CD4-positive, alpha-beta T cell treated with Interleukin-15 for 1 hour (primary cell): ENCODE measurements at places on chromosomes 2 and 18.

DNA sequence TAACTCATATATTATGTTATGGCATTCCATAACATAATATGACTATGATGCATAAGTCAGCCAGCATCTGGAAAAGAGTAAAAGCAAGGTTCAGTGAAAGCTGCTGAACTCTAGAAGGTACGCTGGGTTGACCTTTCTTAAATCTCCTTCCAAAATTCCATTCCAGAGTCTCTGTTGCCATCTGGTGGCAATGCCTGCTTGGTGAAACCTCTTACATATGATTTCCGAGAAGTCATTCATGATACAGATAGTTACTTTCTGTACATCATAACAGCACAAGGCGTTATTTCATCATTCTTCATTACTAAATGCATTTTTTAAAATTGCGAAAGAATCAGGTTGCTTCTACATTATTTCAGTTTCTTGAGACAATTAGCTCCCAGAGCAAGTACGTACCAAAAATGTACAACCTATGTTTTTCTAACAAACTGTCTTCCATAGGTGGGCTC lies 7.0 kb upstream of the EPG5 start:
- peak; percentile 67 for DNase-seq

GRCh38 chr18:10278265-10278664 lies 176.2 kb upstream of the APCDD1 start:
- no peak for DNase-seq

- no peak for DNase-seq
Observed at GRCh38 chr18:43310239-43310638, 32.9 kb upstream of the SYT4 start.

GRCh38 chr2:27977731-27978312 lies 87.3 kb downstream of the BABAM2 start:
- no peak for DNase-seq

- no peak for DNase-seq
Observed at GRCh38 chr2:196088203-196088602, 19.6 kb upstream of the DNAH7 start.

DNA sequence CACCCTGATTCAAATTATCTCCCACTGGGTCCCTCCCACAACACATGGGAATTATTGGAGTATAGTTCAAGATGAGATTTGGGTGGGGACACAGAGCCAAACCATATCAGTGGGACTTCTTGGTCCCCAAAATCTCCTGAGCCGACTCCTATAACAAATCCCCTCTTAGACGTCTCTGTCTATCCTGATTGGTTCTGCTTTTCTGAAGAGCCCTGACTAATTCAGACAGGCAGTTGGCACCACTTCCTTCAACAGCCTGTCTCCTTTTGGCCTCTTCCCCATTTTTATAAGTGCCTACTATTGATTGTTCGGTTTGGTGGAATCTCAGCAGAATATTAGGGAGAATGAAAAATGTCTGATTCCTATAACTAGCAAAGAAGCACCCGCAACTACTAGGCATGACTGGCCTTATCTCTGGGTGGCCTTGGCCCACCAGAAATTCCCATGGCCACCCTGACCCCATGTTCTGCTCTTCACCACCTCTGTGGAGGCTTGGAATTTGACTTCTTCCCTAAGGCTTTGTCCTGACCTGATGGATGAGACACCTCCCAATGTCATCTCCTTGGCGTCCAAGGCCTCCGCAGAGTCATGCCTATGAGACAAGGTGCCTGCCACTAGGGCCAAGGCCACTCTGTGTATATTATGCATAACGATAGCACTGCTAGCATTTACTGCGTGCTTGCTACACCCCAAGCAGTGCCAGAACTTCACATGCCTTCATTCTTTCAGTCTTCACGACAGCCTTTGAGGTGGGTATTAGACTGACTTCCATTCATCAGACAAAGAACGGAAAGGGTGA lies 218.9 kb upstream of the COPS8 start:
- DNase-seq, result no peak

- peak; percentile 36 for DNase-seq
Observed at GRCh38 chr18:10213526-10213925, 240.9 kb upstream of the APCDD1 start.

GRCh38 chr2:40606862-40607261 lies 155.0 kb upstream of the SLC8A1 start:
- DNase-seq, result no peak

DNA sequence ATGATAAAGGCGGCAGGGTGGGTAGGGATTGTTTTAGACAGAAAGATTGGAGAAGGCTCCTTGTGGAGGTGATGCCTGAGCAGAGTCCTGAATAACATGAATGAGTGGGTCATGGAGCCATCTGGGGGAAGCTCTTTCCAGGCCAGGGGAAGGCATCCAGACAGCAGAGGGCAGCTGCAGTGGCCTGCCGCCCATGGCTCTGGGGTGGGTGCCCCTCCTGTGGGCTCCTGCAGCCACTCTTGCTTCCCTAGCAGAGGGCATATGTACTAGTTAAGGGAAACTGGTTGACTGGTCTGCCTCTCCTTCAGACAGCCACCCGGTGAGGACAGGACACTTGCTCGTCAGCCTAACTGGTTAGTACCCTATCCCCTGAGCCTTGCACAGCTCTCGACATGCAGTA lies 46.5 kb upstream of the SLC1A4 start:
- no peak for DNase-seq

DNA sequence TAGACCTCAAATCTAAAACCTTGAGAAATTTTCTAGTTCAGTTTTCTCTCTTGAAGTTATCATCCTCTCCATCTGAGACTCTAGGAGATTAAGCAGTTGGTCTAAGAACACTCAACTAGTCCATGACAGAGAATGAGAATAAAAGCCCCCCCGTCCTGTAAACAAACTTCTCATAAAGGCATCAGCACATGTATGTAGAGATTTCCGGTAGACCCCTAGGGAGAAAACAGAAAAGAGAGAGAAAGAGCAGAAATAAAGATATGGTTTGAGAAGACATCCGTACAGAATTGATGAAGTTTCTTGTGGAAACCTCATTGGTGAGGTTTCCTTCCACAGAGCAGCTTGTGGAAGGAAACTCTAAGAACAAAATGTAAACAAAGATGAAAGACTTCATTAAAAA lies 3.2 kb upstream of the GPR155 start:
- DNase-seq, result no peak

DNA sequence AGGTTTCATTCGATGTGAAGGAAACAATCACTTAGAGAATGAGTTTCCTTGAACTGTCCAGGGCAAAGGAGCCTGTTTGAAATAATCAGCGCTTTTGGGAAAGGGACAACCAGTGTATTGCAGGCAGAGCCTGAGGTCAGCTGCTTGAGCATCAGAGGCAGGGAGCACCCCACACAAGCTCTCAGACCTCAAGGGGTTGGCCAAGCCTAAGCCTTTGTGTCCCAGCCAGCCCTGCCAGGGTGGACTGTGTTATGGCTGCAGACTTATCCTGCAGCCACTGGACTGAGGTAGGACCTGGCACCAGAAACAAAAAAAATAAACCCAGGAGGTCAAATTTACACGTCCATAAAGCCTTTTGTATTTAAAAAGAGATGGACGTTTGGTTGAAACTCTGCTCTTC lies 228.3 kb downstream of the SEPTIN10 start:
- no peak for DNase-seq

GRCh38 chr2:10387033-10387432 lies 61.1 kb downstream of the ODC1 start:
- no peak for DNase-seq

GRCh38 chr2:154402213-154402612 lies 296.3 kb upstream of the KCNJ3 start:
- DNase-seq, result no peak

DNA sequence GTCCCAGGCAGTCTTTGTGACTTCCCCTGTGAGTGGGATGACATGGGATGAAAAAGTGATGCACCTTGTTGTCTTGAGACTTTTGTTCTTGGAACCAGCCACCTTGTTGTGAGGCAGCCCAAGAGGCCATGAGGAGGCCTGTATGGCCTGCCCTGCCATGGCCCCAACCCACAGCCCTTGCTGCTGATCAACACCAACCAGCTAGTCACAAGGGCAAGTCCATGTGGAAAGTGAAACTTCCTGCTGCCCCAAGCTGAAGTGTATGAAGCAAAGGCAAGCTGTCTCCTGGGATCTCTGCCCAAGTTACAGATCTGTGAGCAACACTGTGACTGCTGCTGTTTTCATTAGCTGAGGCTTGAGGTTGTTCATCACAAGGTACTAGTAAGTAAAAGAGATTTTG lies 21.6 kb downstream of the TMEM18 start:
- no peak for DNase-seq

GRCh38 chr2:236852100-236852976 lies 233.4 kb upstream of the COPS8 start:
- no peak for DNase-seq

- DNase-seq, result no peak
Observed at GRCh38 chr2:112924821-112925220, 13.9 kb downstream of the IL37 start.

GRCh38 chr2:65722028-65722778 lies 289.8 kb upstream of the SPRED2 start:
- DNase-seq, result no peak

GRCh38 chr2:51953931-51954330 lies 922.0 kb upstream of the NRXN1 start:
- DNase-seq, result no peak

DNA sequence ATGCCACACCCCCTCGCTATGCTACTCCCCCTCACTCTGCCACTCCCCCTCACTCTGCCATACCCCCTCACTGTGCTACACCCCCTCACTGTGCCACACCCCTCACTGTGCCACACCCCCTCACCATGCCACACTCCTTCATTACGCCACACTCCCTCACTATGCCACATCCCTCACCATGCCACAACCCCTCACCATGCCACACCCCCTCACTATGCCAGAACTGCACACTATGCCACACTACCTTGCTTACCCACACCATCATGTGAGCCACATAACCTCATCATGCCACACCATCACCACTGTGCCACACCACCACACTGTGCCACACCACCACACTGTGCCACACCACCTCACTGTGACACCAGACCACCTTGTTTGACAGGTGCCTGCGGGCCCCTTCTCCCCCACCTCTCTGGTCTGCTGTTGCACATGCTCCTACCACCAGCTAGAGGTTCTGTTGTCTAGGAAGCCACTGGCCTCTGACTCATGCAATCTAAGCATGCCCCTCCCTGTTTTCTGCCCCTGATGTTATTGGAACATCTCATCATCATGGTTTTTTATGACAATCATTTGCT lies 22.0 kb downstream of the MARCHF4 start:
- DNase-seq, result peak; percentile 41

GRCh38 chr18:48676346-48676745 lies 137.5 kb downstream of the CTIF start:
- DNase-seq, result no peak

DNA sequence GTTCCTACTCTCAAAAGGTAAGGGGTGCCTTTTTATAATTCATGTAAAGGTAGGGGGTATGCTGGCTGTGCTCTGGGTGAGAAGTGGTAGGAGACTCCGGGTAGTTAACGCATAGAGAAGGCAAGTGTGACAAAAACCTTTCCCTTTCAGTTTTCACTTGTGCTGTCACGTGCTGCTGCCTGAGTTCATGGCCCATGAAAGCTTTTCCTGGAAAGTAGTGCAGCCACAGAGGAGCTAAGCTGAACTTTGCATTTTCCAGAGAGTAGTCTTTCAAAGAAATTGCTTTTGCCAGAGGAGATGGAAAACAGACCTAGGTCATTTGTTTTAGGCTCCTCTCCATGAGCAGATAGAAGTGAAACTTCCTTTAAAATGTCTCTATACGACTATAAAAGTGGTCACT lies 44.7 kb downstream of the THSD7B start:
- no peak for DNase-seq

- DNase-seq, result no peak
Observed at GRCh38 chr18:74510770-74511095, 14.6 kb downstream of the CNDP2 start.

- DNase-seq, result no peak
Observed at GRCh38 chr2:165219481-165219880, 15.6 kb upstream of the SCN3A start.

- no peak for DNase-seq
Observed at GRCh38 chr18:26473672-26474071, 74.7 kb downstream of the KCTD1 start.

- DNase-seq, result no peak
Observed at GRCh38 chr18:46405832-46406538, 251.0 kb downstream of the LOXHD1 start.

DNA sequence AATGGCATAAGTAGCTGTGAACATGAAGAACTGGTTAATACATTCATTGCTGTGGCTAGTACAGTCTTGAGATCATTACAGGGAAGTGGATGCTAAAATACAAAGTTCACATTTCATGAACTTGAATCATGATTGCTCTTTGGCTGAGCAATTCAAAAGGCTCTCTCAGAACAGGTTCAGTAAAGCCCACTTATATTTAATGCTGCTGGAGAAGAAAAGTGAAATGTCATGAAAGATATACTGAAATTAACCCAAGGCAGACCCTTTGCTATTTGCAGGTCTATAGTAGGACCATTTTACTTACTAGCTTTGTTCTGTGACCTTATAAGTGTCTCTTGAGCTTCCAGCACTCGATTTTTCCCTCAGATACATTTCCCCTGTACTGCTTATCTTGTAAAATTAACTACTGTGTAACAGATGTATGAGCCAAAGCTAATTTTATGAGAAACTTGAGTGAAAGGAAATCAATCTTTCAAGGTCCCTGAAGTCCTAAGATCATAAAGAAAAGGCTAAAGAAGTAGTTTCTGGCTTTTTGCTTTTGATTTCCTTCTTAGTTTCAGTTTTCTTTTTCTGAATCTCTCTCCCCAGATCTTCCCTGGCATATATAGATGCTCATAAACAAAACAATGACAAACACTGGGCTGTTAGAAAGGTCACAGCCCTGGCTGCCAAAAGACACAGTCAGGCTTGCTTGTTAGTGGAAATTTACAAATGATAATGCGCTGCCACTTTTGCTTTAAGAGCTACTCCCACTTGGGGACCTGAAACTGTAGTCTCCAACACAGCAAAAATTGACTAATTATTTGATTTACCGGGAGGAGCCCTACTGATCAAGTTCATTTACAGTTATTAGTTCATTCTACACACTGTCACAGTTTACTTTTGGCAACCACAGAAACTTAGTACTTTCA lies 132.7 kb upstream of the XPO1 start:
- DNase-seq, result no peak

- DNase-seq, result no peak
Observed at GRCh38 chr2:42137125-42137841, 31.9 kb upstream of the EML4 start.

DNA sequence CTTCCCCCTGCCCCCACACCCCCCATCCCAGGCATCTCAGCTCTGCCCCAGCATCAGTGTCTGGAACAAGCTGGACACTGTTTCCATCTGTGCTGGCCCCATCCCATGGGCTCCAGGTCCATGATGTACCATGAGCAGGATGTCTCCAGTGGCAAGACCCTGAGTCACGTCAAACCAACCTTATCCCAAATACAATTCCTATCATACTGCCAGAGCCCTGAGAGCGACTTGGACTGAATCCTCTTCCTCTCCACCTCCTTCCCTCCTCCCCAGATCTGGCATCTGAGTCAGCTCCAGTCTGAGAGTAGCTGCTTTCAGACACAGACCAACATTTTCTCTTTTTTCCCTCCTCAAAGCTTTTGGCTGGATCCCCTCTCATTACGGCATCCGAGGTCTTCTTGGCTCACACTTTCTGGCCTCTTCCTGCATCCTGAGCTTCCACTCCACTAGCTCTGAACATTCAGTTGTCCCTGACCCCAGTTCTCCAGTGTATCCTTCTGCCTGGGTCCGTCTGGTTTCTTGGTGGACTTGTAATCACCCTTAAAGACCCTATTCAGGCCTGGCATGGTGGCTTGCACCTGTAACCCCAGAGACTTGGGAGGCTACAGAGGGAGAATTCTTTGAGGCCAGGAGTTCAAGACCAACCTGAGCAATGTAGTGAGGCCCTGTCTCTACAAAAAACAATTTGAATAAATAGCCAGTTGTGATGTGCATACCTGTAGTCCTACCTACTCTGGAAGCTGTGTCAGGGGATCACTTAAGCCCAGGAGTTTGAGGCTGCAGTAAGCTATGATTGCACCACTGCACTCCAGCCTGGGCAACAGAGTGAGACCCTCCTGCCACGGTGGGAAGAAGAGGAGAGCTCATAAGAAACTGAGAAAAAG lies 68.3 kb downstream of the ACKR3 start:
- DNase-seq, result no peak
